ENCODE measurements at places on chromosomes 16 and 17. TPM values are rescaled to one million over a fixed set of nuclear protein-coding genes. Genes with fewer than 3 reads are reported as not detected.
A peak's percentile ranks its signal among the peaks of the same experiment; 100 is the strongest.

Gene ZG16
- total RNA-seq = not detected

- no peak for DNase-seq
Measured at GRCh38 chr16:19657831-19658230, 60.2 kb downstream of the KNOP1 start.

GRCh38 chr17:34913001-34913400 is 48.3 kb downstream of the CCT6B start:
- no peak for DNase-seq

DNA sequence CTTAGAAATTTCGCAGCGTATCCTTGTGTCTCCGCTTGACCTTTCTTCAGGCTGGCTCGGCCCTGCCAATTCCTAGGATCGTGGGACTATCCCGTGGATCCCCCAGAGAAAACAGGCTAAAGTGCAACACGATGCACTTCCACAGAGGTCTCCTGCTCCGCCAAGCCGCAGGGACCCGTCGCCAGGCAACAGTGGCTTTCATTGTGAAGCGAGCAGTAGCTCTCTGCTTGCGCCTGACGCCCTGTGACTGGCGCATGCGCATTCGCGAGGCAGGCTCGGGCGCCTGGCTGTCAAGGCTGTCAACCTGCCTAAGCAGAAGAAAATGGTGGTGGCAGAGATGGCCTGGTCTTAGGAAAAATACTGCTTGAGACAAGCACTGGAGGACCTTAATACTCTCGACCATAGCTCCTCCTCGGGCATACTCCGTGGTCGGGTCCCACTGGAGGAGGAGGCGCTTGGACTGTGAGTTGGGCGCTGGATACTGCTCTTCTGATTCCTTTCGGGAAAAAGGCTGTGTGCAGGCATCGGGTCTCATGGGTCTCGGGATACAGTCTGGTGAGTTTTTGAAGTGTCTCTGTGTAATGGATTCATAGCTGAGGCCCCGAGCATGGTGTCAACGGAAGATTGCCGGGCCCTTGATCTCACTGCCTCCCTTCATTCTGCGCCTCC is 2336.1 kb downstream of the TP53TG3F start:
- no peak for DNase-seq

GRCh38 chr17:51685287-51685909 is 425.1 kb downstream of the UTP18 start:
- DNase-seq = no peak

DNA sequence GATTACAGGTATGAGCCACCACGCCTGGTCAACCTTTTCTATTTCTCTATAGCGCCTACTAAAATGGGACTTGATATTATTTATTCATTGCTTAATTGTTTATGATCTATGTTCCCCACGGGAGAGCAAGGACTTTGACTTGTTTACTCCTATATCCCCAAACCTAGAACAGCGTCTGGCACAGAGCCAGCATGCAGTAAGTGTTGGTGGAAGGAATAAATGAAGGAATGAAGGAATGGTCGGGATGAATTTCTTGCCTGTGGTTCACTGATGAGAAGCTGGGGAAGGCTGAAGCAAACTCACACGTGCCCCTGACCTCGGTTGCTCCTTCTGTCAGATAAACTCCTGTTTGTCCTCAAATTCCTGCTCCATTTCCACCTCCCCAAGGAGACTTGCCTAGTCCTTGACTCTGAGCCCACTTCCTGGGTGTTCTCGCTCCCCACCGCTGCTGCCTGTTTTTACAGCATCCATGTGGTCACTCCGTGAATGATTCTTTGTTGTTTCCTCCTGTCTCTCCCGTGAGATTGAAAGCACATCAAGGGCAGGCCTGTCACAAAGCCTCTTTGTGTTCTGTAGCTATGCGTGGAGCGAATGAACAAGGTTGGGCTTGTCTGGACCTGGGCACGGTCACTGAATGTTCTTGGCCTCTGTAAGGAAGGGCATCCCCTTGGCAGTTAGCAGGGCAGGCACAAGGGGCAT is 17.3 kb downstream of the C17orf100 start:
- no peak for DNase-seq

- DNase-seq = no peak
Measured at GRCh38 chr17:33779234-33779591, 475.9 kb upstream of the CCL2 start.

Gene ST6GALNAC2
- total RNA-seq = 28.0 TPM

GRCh38 chr17:75843577-75844529 is at the start of gene UNC13D:
Gene UNC13D (minus strand): TSS chr17:75844404. CDS start chr17:75844337, 67 bp downstream.
- DNase-seq = no peak

Gene GAST
- total RNA-seq = not detected

Gene HSD17B1
- 0.59 TPM for total RNA-seq

GRCh38 chr17:14746822-14747602 is 446.1 kb downstream of the HS3ST3B1 start:
- no peak for DNase-seq

Gene AHSP
- 111 TPM for total RNA-seq

- no peak for DNase-seq
Measured at GRCh38 chr16:56861092-56861610, 3.9 kb upstream of the SLC12A3 start.

GRCh38 chr16:66512272-66513110 is 37.4 kb downstream of the TK2 start:
- no peak for DNase-seq

DNA sequence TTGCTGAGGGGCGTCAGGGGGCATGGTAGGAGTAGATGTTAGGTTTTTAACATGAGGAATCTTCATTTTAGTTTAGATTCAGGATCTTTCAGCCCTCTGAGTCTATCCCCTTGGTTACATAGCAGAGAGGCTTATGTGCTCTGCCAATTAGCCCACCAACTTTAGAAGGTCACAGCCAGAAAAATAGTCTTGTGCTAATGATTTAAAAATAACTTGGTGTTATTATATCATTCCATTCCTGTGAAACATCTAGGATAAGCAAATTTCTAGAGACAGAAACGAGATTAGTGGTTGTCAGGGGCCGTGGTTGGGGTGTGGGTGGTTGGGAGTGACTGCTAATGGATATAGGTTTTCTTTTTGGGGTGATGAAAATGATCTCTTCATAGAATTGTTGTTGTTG is 183.7 kb downstream of the SNX29 start:
- DNase-seq = no peak

- DNase-seq = no peak
Measured at GRCh38 chr17:2442166-2442565, 41.3 kb upstream of the MNT start.

Gene ZNF385C
- total RNA-seq = 1.3 TPM

Gene NPIPA8
- total RNA-seq = 16.5 TPM

DNA sequence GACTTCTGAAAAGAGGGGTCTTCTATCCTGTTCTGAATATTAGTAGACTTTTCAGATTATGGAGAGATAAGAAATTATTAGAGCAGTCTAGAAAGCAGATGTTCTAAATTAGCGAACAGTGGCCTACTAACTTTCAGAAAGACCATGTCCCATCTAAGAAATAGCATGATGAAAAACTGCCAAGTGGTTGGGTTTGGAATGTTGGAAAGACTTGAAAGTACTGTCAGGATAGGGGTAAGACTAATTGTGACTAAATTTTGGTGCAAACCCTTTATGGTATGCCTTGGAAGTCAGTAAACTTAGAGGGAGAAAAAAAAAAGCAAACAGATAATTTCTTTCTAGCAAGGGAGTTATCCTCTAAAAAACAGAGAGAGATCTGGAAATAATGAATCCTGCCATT is 41.1 kb downstream of the TANGO6 start:
- no peak for DNase-seq

DNA sequence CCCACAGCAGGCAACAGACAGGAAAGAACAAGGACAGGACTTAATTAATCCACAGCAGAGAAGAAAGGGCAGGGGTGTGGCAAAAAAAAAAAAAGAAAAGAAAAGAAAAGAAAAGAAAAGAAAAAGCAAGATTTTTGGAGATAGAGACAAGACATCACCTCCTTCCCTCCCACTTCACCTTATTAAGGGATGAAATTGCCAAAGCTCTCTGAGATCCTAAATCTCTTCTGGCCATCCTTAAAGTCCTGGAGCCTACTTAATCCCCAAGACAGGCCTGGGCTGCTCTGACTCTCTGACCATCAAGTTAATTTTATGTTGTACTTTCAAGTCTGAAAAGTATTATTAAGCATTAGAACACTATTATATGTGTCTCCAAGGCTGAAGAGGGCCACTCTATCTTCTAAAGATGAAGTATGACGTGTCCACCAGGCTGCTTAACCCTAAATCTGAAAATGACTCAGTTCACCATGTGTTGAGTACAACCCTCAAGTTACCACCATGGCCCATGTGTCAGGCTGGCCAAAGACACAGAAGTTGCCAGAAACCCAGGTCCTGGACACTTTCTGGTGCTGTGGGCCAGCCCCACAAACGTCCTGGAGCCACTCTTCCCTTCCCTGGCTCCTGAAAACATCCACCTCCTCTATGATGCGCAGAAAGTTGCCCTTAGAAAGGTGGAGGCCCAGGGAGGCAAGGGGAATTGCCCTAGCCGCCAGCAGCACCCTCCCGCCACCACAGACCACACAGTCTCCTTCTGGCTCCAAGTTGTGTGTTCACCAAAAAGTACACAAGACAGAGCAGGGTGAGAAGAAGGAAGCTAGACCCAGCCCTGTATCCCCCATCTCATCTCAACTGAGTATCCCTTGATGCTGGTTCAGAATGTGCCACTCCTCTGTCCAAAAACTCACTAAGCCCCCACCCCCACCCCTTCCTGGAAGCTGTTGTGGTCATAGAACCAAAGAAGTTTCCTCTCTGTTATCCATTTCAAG is 2.7 kb downstream of the SOCS1 start:
- DNase-seq = no peak

Gene TMEM219
- total RNA-seq = 30.3 TPM

DNA sequence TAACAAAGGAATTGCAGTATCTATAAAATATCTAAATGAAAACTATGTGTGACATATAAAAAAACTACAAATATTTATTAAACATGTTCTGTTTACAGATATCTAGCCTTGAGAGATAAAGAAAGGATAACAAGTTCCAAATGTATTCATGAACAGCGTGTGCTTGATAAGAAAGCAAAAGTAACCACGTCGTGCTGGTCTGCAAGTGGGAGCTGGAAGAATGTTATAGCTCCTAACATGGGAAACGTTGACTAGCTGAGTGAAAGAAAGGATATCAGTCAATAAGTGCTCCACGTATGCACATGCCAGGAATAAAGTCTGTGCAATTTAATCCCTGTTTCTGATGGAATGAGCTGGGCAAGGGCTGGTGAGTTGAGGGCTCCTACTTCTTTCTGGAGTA is 71.2 kb upstream of the CDYL2 start:
- no peak for DNase-seq

GRCh38 chr17:42132941-42133340 is 10.3 kb downstream of the HSPB9 start:
- DNase-seq = no peak

GRCh38 chr17:17119533-17119932 is 77.3 kb downstream of the MPRIP start:
- DNase-seq = peak; percentile 42

- peak; percentile 21 for DNase-seq
Measured at GRCh38 chr17:57604771-57605674, 140.1 kb downstream of the CCDC182 start.

Gene KRTAP4-5
- 1.3 TPM for total RNA-seq

GRCh38 chr16:4454623-4455022 is 19.8 kb downstream of the NMRAL1 start:
- DNase-seq = no peak

Gene SDR42E2
- total RNA-seq = not detected

Gene RASL10B
- 0.49 TPM for total RNA-seq

GRCh38 chr16:12157517-12158093 is 181.1 kb downstream of the SNX29 start:
- no peak for DNase-seq

- no peak for DNase-seq
Measured at GRCh38 chr17:80395402-80396151, 19.4 kb upstream of the ENDOV start.

Measured in skin of body (tissue), 3 donors.